ENCODE measurements at places on chromosomes 5 and 9.

DNA sequence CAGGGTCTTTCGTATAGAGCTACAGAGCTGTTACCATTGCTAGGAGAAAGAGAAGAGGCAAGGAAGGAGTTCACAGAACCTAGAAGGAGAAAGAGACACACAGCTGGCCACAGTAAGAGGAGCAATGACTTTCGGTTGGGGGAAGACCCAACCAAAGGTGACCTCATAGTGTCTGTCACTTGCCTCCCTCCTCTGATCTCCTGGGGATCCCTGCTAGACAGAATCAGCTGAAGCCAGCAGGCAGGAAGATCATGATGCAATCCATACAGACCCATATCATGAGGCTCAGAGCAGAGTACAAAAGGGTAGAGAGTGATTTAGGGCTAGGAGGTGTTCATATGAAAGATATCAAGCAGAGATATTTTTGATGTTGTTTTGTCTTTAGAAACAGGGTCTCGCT is 26.0 kb upstream of the EPB41L4B start:
- no peak for DNase-seq

DNA sequence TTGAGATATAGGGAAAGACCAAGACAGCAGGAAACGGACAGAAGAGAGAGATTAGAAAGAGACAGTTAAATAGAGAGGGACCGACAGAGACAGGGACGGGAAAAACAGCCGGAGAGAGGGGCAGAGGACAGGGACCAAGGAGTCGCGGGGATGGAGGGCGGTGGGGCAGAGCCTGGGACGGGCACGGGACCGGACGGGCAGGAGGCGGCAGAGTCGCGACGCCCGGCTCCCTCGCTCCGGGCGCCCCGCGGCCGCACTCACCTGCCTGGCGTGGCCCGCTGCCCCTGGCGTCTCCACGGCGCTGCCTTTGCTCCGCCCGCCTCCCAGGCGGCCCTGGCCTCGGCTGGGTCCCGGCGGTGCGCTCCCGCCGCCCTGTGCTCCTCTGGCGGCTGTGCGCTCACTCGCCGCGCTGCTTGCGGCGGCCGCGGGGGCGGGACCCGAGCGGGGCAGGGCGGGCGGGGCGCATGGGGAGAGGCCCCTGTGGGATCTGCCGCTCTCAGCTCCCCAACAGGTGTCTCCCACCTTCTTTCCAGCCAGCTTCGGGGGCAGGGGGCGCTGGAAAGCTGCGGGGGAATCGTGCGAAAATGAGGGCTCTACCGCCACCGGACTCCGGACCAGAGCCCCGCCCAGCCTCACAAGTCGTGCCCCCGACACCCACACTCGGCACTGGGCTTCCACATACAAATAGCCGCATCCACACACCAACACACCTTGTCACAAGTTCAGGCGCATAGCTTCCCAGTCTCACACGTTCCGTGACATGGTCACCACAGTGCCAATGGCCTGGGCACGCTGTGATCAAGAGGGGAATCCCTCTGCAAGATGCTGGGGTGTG is at the start of gene ARID3C:
Gene ARID3C, minus strand, starts transcription at position 411 of the 835 bp plus-strand sequence. CDS start 1,052 bp downstream, outside the sequence.
- DNase-seq: no peak

- DNase-seq: peak; percentile 74
Measured at GRCh38 chr9:18905028-18905882, 127.8 kb downstream of the SAXO1 start.

- no peak for DNase-seq
Measured at GRCh38 chr9:73265876-73266275, 114.2 kb downstream of the ANXA1 start.

GRCh38 chr5:5719292-5719691 is 296.8 kb downstream of the ICE1 start:
- no peak for DNase-seq

DNA sequence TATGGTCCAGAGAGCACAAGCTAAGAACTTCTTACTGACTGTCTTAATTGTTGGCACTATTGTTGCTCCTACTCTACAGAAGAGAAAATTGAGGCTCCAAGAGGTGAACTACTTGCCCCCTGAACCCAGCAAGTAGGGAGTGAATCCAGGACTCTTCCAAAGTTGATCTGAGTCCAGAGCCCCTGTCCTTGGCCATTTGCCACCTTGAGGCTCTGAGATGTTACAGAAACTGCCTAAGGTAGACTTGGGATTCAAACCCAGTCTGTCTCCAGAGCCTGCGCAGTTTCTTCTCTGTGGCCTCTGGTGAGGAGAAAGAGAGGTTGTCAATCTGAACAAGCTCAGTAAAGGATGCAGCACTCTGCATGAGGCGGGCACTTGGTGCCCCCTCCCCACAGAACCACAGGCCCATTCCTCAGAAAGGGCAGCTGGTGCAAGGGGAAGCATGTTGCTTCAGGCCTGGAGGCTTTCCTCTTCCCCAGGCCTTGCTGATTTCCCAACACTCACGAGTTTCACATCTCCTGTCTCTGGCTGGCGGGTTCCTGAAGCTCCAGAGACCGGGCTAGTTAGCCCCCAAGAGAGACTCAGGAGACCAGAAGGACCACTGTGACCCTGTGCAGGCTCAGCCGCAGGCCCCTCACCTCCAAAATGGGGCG is 2.9 kb upstream of the LCP2 start:
- no peak for DNase-seq

- DNase-seq: peak; percentile 44
Measured at GRCh38 chr9:121738968-121739367, 87.5 kb downstream of the DAB2IP start.

DNA sequence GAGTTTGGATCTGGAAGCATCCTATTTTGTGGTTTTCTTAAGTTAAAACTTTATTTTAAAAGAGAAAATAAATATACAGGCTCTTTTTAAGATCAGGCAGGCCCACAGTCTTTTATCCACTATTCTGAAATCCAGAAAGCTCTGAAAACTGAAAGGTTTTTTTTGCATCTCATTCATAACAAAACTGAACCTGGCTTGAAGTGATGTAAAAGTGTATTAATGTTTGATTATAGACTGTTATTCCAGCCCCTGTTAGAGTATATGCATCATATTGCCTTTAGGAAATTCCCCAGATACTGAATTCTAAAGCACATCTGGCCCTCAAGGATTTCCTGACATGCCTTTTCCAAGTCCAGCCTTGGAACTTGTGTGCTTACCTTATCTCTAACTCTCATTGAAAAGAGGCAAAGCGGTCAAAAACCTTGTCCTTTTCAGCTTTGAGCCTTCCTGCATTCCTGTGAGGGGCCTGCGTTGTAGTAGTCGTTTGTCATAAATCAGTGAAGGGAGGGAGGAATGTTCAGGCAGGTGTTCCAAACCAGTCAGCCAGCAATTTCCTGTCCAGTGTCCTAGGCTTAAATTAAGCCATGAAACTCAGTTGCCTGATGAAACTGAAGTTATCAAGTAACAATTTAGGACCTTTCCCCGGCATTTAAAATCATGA is 110.4 kb downstream of the TLE4 start:
- DNase-seq: peak; percentile 20

GRCh38 chr5:119792161-119792799 is 162.9 kb downstream of the FAM170A start:
- DNase-seq: no peak

- DNase-seq: peak; percentile 38
Measured at GRCh38 chr9:77021291-77021894, 1.9 kb downstream of the FOXB2 start.

GRCh38 chr5:158383486-158383885 is 524.5 kb upstream of the CLINT1 start:
- no peak for DNase-seq

- no peak for DNase-seq
Measured at GRCh38 chr9:107345327-107345726, 62.2 kb downstream of the RAD23B start.

DNA sequence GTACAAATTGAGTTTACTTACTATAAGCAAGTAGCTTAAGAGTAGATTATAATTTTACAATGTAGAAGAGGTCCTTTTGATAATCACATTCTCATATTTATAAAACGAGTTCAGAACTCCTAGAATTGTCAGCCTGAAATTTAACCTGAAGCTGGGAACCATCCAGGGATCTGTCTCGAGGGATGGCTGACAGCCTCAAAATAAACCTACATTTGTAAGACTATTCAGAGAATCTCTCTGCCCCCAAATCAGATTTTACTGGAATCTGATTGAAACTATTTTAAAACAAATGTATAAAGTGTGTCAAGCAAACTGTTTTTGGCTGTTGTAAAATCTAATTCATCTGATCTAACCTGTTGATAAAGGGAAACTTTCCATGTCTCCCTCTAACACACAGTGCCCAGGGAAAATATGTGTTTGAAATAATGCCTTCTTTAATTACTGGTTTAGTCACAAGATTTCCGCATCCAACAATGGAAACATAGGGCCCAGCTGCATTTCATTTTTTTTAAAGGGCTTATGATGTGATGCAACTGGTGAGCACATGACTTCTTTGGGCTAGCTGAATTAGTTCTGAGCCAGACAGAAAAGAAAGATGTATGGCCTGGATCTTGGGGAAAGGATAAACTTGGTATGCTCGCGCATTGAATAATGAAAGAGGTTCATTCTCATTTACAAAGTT is 30.3 kb downstream of the SLC25A46 start:
- no peak for DNase-seq

GRCh38 chr5:83277154-83277553 is 194.4 kb upstream of the VCAN start:
- DNase-seq: no peak

DNA sequence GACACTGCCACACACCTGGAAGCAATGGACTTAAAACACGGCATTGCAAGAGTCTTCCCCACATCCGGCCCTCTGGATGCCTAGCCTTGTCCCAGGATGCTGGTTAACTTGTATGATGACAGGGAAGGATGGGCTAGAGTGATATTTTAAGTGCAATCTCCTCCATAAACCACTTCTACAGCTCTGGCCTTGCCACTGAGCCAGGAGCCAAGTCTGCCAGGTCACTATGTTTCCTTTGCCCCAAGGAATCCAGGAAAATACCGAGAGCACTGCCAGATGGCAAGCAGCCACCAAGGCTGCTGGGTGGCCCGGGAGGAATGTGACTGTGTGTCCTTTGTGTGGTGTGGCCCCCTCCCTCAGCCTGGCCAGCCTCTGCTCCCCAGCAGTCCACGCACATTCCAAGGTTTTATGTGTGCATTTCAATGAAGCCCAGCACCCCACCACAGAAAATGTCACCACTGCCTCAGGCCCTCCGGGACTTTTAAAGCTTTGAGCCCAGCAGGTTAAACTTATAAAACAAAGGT is 106.0 kb downstream of the FRMD3 start:
- peak; percentile 66 for DNase-seq

DNA sequence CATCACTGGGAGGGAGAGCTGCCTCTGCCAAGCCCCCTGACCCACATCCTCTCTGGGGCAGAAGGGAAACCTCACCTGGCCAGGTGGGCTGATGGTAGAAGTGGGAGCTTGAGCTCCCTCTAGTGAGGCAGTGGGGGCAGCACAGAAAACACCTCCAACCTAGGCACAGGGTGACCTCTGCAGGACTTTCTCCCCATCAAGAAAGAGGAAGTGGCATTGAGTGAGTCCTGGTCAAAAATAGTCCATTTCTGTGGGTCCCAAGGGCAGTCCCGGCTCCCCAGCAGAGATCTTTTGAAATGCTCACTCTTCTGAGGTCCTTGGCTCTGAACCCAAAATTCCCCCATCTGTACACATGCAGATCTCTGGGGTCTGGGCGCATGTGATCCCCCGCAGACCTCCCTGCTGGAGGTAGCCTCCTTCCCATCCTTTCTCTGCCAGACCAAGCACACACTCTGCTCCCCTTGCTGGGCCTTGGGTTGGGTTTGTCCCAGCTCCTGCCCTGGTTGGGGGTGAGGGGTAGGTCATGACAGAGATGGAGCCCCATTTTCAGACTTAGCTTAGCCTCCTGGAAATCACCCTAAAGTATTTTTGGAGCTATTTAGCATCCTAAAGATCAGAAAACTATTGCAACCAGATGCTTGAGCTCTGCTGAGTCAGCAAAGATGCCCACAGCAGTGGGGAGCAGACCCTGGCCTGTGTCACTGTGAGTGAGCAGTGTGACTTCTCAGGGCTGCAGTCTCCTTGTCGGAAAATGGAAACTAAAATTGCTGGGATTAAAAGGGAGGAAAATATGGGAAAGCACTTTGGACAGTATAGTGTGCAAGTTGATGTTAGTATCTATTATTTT is 41.6 kb upstream of the LCP2 start:
- DNase-seq: no peak

DNA sequence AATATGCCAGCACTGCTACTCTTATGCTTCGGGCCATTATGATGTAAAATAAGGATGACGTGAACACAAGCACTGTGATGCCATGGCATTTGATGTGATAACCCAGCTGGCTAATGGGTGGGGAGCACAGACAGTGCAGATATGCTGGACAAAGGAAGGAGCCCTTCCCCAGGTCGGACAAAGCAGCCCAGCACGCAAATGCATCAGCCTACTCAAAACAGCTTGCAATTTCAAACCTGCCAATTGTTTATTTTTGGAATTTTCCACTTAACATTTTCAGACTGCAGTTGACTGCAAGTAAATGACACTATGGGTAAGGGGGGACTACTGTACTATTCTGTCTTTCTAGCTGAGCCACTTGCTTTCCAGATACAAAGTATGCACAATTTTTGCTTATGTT is 181.3 kb downstream of the DCP2 start:
- no peak for DNase-seq

DNA sequence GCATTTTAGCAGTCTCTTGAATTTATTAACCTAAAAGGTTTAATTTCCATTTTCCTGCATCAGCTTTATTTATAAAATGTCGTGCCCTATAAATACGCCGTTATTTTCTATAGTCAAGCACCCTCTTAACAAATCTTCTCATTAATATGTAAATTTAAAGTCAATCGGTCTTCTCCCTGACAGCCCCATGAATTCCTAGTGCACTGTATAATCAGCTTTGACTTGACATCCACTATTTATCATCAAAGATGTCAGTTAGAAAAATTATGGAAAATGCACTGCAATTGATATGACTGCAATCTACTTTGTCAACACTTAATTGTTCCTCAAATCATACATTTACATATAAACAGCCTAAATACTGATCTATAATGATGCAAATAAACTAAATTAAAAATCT is 83.4 kb downstream of the AP3B1 start:
- DNase-seq: no peak

DNA sequence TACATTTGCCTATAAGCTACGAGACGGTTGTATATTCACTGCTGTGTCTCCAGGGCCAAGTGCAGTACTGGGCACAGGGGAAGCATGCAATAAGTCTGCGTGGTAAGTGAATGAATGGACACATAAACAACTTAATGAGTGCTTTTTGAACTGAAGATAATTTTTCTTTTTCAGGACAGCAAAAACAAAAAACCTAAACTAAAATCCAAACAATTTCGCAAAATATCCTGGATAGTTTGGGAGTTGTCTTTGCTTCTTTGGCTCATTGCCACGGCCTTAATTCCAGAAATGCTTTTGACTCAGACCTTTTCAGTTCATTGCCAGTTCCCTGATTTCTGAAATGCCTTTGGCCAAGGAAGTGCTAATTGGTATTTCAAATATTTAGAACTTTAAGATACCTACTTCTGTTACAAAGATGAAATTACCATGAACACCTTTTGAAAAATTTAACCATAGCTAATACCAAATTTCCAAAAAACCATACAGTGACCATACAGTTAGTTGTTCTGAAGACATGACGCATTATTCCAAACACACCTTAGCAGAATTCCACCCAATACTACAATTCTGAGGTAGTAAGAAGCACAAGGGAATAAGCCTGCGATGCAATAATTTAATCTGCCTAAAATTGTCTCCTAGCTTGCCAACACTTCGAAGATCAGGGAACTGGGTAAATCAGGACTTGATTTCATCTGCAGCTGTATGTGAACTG is 42.8 kb downstream of the TEK start:
- peak; percentile 47 for DNase-seq

Data from astrocyte of the spinal cord (primary cell).